COLO829 (cell line): ENCODE measurements at places on chromosomes 1 and 21.

- DNase-seq: no peak
These were observed 63.4 kb upstream of the GRIK3 start for GRCh38 chr1:37097731-37098130.

GRCh38 chr1:117659550-117660270 is 53.9 kb downstream of the TENT5C start:
- DNase-seq: no peak

GRCh38 chr1:3351449-3352298 is 102.8 kb upstream of the ARHGEF16 start:
- DNase-seq: no peak

DNA sequence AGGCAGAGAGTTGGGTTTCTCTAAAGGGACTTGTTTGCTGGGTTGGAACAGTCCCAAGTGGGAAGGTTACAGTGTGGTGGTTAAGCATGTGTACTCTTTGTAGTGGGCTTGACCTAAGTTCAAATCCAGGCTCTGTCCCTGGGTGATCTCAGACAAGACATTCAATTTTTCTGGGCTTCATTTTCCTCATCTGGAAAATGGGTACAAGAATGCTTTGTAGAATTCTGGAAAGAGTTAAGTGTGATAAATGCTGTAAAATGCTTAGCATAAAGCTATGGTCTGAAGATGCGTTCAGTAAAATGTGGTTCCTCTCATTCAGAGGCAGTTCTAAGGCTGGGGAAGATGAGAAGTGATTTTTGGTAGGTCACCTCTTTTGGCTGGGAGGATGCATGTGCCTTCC is 805 bp downstream of the GRHL3 start:
- DNase-seq: no peak

DNA sequence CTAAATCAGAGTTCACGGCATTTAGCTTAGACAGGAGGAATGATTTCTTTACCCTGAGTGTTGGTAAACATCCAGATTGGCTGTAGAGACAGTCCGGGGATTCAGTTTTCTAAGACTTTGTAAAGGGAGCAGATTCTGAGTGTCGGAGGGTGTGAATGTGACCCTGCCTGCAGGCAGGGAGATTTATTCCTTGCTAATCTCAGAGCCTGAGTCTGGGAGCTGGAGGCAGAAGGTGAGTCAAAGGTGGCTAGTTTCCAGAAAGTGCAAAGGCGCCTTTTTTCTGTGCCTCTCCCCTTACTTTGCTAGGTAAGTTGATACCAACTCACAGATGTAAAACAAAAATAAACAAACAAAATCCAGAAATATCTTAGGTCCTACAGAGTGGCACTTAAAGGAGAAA is 11.7 kb downstream of the ATP1B1 start:
- DNase-seq: no peak
